RWPE2 (cell line): ENCODE measurements at places on chromosomes 3 and 15.

DNA sequence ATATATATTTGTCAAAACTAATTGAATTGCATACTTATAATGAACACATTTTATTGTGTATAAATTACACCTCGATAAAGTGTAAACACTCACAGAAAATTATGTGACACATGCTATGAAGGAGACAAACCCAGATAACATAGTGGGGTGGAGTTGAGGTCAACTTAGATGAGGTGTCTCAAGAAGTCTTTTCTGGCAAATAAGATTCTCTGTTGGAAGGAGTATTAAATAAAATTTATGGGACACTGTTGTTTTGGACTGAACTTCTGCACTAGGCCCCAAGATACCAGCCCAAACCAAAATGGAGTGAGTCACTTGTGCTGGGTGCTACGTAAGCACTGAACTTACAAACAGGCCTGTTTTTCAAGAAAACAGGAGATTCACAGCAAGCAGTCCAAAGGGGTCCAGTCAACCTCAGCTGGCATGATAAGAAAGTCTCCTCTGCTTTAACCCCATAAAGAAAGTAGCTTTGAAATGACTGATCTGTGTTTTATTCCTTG, 18.7 kb downstream of the ACTC1 start:
- DNase-seq = no peak

DNA sequence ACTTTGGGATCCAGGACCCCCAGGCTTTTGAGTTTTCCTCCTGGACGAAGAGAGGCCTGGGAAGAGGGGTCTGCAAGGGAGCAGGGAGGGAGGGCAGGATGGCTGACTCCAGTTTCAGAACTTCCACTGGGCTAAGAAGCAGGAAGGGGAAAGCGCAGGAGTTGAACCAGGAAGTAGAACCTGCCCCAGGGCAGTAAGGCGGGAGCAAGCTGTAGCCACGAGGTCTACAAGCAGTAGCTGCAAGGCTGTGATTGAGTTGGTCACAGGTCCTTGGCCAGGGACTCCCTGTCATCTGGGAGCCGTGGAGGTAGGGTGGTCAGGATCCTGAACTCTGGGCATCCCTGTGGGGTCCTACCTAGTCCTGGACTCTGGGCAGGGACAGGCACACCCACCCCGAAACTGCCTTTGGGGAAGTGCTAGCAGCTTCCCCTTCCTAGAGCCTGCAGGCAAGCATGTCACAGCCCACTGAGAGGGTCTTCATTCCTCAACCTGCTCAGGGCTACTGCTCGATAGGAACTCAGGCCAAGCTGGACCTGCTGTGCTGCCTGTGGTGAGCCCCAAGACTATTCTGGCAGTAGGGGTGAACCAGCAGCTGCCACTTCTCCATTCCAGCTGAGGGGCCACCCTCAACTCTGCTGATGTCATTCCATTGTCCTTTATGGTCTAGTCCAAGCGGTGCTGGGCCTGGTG, 5.8 kb upstream of the GNAI2 start:
- no peak for DNase-seq

DNA sequence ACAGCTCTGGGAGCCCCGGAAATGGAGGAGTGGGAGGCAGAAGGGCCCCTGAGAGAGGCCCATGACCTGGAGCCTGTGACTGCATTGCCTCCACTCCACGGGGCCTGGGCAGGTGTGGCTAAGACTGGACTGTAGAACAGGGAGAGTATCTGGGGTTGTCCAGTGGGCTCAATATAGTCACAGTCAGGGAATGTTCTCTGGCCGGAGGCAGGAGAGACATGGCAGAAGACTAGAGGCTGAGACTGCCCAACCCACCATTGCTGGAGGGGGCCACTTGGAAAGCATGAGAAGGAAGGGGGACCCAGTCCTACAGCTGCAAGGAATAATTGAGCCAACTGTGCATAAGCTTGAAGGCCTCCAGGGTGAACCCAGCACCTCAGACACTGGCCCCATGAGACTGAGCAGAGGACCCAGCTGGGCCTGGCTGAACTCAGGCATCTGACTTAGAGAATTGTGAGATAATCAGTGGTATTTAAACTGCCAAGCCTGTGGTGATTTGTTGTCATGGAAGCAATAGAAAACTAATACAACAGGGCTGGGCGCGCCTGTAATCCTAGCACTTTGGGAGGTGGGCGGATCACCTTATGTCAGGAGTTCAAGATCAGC, 33.1 kb downstream of the NIPA2 start:
- DNase-seq = no peak

DNA sequence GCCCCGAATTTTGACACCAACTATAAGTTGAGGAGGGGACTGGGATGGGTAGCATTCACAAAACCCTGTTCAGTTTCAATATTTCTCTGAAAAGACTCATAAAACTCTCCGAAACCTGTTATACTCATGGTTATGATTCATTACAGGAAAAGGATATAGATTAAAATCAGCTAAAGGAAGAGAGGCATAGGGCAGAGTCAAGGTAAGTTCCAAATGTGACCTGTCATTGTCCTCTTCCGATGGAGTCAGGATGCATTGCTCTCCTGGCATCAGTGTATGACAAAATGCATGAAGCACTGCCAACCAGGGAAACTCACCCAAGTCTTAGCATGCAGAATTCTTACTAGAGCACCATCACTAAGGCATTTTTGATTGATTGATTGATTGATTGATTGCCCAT, 525.0 kb upstream of the NAALADL2 start:
- DNase-seq = no peak

DNA sequence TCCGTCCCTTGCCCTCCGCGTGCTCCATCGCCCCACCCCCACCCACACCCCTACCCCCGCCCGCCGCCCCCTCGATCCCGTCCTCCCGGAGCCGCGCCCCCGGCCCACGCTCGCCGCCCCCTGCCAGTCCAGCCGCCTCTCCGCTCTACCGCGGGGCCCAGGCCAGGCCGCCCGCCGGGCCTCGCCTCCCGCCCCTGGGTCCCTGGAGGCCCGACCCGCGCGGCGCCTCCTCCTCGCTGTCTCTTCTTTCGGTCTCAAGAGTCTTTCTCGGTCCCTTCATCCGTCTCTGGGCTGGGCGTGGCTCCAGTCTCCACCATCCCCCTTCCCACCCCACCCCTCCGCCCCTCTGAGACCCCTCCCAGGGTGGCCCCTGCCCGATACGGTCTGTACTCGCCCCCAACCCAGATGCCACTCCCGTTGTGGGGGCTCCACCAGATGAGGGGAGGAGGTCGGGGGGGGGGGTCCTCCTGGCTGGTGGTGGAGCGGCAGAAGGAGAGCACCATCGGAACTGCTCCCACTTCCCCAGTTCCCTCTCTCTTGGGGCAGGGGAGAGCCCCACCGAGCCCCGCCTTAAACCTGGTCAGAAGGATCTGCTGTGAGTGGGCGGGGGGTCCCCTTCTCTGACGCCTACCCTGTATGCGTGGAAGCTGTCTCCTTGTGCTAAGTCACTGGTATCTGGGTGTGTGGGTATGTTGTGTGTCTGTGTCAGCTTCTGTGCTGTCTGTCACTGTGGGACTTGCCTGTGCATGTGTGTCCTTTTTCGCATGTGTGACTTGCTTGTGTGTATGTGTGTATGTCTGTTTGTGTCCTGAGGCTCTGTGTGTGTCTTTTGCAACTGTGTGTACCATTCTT, 1.0 kb downstream of the PRKCD start:
- DNase-seq = no peak

- no peak for DNase-seq
Observed at GRCh38 chr15:78024883-78025282, 52.6 kb downstream of the TBC1D2B start.

GRCh38 chr3:64432870-64433269, 207.6 kb upstream of the PRICKLE2 start:
- DNase-seq = no peak

GRCh38 chr3:134325061-134325705, 49.1 kb downstream of the AMOTL2 start:
- no peak for DNase-seq

- no peak for DNase-seq
Observed at GRCh38 chr3:44862226-44862637, 520 bp downstream of the TMEM42 start.

- DNase-seq = no peak
Observed at GRCh38 chr3:109338322-109338721, 976 bp upstream of the DPPA4 start.

DNA sequence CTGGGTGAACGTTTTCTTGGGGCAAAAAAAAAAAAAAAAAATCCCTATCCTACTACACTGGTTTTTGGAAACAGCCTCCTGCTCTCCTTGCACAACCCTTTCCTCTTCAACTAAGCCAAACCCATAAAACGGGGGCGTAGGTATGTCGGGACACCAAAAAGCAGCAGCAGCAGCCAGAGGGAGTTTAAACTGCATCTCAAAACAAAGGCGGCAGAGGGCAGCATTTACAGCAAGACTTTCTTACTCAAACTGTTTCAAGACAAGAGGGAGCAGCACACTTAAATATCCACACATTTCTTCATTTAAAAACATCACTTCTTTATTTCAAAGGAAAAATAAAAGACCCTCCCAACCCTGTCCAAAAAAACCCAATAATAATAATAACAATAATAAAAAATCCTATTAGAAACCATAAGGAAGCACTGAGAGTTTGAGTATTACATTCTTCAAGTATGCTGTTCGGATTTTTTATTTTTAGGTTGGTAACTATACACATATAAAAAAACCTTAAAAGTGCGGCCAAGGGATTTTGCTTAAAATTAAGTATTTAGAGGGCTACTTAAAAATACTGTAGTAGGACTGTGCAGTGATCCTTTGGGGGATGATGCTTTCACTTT, 43.9 kb upstream of the PLXND1 start:
- no peak for DNase-seq

GRCh38 chr15:66566963-66567531, 1.2 kb upstream of the LCTL start:
- no peak for DNase-seq

- no peak for DNase-seq
Observed at GRCh38 chr15:25761971-25762662, 101.0 kb downstream of the ATP10A start.

GRCh38 chr15:32089851-32090359, 59.6 kb downstream of the CHRNA7 start:
- no peak for DNase-seq

GRCh38 chr15:36172955-36173354, 406.5 kb upstream of the CDIN1 start:
- no peak for DNase-seq

DNA sequence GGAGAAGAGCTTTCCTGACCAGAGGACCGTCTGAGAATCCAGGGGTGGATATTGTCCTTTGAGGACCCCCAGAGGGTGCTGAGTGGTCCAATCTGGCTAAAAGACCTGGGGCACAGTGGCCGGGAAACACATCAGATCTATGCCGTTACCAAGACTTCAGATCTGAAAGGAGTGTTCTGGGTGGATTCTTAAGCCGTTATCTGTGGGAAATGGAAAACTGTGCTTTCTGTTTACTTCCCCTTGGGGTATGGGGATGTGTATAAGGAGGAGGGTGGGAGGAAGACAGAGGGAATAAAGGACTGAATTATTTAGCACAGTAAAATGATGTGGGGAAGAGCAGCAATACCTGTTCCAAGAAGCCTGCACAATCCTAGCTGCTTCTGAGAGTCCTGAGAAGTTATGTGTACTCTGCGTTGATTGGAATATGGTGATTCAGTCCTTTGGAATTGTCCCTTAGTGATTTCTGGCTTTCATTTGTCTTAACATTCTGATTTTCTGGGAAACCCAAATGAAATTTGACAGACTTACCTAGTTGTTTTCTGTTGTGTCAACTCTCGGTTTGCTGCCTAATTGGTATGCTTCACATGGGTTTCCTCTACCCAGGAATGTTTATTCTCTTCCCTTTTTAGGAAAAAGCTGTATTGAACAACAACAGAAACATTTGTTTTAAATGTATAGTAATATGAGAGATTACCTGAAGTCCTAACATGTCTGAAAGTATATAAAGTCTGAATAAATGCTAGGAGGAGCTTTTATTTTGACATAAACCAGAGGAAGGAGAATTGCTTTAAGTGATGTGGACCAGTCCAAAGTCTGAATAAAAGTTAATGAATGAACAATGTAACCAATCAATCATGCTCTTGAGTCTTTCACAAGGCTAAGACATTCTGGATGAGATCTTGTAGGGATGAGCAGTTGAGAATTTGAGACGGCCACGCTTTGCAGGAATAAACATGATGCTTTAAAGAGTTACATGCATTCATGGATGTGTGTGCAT, 427.1 kb upstream of the C2CD4B start:
- no peak for DNase-seq

DNA sequence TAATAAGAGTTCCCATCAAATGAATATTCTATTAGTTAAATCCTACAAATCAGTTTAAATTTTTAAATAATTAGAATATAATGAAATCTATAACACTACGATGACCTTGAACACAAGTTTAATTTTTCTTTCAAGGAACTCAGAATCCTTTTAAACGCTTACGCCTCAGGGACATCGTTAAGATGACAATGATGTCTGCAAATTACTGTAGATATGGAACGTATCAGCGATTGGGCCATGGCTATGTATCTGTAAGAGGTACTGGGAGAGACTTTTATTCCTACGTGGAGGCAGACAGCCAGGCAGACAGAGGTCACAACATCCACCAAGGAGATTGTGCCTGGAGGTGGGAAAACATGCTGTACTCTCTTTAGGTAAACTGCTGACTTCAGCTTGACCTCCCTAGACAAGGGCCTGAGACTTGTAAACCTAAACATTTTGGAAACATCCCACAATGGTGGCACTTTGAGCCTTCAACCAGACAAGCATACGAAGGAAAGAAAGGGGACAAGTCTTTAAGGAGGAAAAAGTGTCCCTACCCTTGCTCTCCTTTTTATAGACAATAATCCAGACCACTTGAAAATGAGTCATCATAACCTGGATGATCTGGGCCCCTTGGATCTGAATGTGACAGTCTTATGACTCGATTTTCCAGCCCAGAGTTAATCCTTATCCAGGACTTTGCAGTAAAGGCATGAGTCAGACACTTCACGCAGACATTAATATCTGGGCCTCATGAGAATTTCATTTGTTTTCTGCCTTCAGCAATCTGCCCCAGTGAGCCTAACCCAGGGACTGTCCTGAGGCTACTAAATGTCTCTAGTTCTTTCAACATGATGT, 6.8 kb upstream of the LDHAL6B start:
- peak; percentile 35 for DNase-seq

DNA sequence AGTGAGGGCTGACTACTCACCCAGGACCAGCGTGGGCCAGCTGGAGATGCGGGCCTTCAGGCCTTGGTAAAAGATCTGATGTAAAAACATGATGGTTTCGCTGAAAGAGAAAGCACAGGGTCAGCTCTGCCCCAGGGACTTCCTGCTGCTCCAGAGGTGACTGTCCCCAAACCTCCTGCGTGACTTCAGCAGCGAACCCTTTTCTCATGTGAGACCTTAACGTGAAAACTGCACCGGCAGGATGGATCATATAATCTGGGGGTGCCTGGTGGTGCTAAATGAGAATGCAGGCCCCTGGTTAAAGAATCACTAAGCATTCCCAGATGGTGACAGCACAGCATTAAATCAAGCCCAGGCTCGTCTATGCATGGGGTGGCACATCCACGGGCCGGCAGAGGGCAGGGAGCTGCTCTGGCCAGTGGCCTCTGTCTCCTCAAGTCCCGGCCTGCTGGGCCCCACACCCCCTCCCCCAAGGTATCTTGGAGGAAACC, 55.4 kb downstream of the RASGRF1 start:
- DNase-seq = no peak

DNA sequence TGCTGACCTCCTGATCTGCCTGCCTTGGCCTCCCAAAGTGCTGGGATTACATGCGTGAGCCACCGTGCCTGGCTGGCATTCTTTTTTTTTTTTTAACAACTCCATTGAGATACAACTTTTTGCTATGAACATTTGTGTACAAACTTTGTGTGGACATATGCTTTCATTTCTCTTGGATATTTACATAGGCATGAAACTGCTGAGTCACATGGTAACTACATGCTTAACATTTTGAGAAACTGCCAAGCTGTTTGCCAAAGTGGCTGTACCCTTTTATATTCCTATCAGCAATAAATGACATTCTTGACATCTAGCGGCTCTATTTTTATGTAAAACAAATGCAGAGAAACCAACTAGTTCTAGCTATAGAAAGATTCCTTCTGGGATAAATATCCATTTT, 8.7 kb upstream of the YEATS2 start:
- DNase-seq = no peak
